Osteoblast (primary cell): ENCODE measurements at places on chromosomes 5 and 9. TPM values are rescaled to one million over a fixed set of nuclear protein-coding genes. Genes with fewer than 3 reads are reported as not detected.

Gene TOR4A
- total RNA-seq = 0.29 and 2.5 TPM in 2 replicates

Gene FAM221B
- total RNA-seq = not detected in 2 replicates

Gene SLC27A6
- total RNA-seq = not detected in 2 replicates

Gene LRRC70
- total RNA-seq = 1.4 and 1.8 TPM in 2 replicates

Gene TMEM232
- 1.4 and 2.7 TPM in 2 replicates for total RNA-seq
